ENCODE measurements at places on chromosomes 2 and 18.

DNA sequence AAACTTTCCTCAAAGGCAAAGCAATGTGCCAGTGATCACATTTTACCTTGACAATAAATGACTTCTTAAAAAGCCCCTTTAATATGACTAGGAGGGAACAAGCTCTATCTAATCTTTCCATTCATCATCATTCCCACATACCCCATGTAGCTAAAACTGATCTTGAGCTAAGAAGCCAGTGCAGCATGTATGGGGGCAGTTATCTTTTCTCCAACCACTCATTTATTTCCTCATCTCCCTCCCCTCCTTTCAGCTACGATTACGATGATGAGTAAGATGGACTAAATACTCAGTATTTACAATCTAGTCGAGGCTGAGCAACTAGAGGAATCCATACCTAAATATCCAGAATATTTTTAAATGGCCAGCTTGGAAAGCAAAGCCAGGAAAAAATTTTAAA, 35.5 kb downstream of the PNO1 start:
- no peak for DNase-seq

DNA sequence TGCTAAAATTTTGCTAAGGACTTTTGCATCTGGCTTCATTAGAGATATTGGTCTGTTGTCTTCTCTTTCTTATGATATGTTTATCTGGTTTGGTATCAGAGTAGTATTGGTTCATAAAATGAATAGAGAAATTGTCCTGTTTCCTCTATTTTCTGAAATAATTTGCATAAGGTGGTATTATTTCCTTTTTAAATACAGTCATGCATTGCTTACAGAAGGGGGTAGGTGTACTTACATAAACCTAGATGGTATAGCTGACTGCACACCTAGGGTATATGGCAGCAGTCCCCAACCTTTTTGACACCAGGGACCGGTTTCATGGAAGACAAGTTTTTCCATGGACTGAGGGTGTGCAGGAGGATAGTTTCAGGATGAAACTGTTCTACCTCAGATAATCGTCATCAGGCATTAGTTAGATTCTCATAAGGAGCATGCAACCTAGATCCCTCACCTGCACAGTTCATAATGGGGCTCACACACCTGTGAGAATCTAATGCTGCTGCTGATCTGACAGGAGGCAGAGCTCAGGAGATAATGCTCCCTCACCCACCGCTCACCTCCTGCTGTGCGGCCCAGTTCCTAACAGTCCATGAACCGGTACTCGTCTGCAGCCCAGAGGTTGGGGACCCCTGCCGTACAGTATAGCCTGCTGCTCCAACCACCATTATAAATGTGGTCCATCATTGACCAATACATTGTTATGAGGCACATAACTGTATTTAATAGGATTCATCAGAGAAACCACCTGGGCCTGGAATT, 189.2 kb downstream of the FAM210A start:
- DNase-seq: no peak

- DNase-seq: peak; percentile 41
These were observed 1.1 kb upstream of the GPR55 start for GRCh38 chr2:230925879-230926765.

- DNase-seq: no peak
These were observed 103.1 kb upstream of the APCDD1 start for GRCh38 chr18:10351219-10351818.

DNA sequence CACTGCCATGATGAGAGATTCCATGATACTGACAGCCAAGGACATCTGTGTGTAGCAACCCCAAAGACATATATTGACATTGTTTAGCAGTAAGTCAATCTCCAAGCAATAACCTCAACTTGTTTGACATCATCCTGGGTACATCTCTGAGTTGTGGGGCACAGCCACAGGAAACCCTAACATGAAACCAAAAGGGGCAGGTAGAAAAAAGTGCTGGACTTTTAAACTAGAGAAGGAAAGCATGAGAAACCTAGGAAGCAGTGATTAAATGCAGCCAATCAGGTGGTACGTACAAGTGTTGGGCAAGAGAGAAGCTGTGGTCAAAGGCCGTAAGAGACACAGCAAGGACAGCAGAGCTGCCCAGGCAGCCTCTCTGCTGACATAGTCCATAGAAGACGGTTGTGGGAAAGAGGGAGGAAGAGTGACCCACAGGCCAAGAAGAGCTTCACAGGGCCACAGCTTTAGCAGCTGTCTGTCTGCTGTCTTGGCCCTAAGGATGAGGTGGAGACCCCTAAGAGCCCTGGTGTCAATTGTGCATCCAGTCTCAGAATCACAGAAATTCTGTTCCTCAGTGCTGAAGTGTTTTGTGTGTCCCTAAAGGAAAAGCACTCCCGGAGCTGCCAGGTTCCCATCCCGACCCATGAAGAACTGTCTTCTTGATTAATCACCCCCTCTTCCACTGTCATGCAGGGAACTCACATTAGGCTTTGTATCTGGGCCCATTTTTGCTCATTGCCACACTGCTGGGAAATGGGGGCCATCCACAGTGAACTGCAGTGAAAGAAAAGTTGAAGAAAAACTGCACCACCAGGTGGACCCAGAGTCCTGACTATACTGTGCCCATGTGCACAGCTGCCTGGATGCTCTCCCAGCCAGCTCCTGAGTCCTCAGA, 25.4 kb upstream of the CHN1 start:
- DNase-seq: no peak

GRCh38 chr18:52337276-52337675, 2.7 kb upstream of the DCC start:
- no peak for DNase-seq

GRCh38 chr2:119671752-119672151, 7.2 kb upstream of the TMEM177 start:
- DNase-seq: no peak

GRCh38 chr2:104501342-104501741, 352.6 kb upstream of the POU3F3 start:
- DNase-seq: no peak

GRCh38 chr2:224555823-224556366, 29.3 kb downstream of the CUL3 start:
- no peak for DNase-seq
